Stimulated activated CD4-positive, alpha-beta T cell treated with anti-CD3 and anti-CD28 coated beads, Interleukin-12 subunit alpha, Interleukin-12 subunit beta, amount 100 ng/mL, for 48 hours (primary cell): ENCODE measurements at places on chromosomes 5 and 9.

DNA sequence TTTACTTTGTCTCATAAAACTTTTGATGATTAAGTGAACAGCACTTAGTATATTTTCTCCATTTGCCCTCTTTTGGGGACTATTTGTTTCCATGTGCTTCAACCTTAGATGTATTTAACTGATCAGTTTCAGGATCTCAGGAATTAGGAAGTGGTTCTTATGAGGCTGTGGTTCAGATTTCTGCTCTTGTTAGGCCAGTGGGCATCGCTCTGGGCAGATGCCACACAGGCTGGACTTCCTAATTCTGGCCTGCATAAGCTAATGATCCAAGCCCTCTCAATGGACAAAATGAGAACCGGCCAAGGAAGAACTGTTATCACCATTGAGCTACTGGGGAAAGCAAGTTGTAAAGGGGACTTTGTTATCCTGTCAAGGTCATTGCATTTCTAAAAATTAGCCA lies 6.9 kb downstream of the ARHGAP26 start:
- no peak for DNase-seq

GRCh38 chr9:114154600-114155102 lies 686 bp upstream of the COL27A1 start:
- DNase-seq = no peak

- no peak for DNase-seq
Observed at GRCh38 chr9:7656636-7657035, 142.9 kb downstream of the DMAC1 start.

GRCh38 chr9:129558063-129558550 lies 62.8 kb downstream of the C9orf50 start:
- DNase-seq = no peak

GRCh38 chr9:91426123-91426745 lies 2.6 kb upstream of the NFIL3 start:
- no peak for DNase-seq

GRCh38 chr5:1728846-1729245 lies 70.8 kb downstream of the MRPL36 start:
- DNase-seq = no peak

DNA sequence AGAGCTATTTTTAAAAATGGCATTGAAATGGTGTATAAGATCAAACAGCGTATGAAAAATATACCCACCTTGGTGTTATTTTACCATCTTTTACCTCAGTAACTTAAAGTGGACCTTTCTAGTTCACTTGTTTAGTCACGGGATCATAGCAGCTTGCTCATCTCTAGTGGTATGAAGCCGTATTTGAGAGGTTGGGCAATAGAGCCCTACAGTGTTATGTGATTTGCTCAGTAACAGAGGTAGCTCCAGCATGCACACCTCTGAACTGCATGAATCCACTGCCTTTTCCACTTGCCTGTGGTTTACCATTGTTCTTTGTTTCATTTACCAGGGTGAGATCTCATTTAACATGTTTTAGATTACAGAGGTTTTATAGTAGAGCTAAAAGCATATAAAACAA lies 134.4 kb downstream of the ATG10 start:
- DNase-seq = no peak

- no peak for DNase-seq
Observed at GRCh38 chr9:83119873-83120272, 56.9 kb upstream of the RASEF start.

DNA sequence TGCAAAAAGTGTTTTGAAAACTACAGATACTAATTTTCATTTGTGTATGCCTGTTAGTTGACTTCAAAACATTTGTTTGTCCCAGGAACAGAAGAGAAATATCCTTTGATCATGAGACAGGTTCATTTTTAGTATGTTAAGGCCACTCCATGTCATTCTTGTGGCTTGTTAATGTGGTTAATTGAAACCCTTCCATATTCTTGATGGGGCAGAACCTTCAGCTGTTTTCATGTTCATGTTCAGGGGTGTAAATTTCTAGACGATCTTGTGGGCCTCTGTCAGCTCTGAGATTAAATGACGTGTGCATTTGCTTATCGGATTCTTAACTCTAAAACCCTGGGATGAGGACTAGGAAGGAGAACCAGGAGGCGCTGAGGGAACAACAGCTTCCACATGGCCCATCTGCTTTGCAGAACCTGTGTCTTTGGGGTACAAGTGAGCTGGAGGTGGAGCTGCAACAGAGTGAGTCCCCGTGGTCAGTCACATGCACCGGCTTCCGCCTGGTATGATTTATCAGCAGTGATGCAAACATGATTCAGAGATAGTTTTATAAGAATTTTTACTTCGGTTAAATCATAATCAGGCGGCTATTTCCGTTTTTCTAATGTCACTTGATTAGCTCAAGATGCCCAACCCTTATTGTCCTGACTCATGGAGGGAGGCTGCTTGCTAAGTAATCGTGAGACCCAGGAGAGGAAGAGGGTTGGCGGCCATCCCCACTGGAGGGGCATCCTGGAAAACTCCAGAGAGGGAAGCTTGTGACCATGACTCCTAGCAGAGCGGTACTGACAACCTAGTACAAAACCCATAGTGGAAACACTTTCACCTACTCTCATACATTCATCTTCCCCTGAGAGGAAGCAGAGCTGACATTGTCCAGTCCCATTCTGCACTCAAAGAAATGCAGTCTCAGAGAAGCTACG lies 138.4 kb downstream of the C9orf152 start:
- DNase-seq = no peak

- no peak for DNase-seq
Observed at GRCh38 chr5:72441862-72442540, 65.2 kb downstream of the ZNF366 start.

DNA sequence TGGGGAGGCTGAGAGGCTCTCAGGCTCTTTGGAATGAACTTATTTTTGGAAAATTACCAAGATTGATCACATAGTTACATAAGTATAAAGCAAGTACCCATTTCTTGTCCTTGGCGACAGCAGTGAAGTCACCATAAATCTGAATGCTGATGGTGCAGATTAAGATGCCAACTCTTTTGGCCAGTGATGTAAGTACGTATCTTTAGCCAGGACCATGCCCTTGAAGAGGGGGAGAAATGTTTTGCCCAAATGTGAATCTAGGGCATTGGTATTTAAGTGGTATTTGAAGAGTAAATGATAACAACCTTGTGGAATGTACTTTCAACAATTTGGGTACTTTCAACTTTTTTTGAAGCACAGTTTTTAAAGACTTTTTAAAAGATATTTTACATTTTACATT lies 68.2 kb upstream of the RAD23B start:
- no peak for DNase-seq

- DNase-seq = no peak
Observed at GRCh38 chr5:179137643-179138567, 77.7 kb downstream of the ZNF354C start.

DNA sequence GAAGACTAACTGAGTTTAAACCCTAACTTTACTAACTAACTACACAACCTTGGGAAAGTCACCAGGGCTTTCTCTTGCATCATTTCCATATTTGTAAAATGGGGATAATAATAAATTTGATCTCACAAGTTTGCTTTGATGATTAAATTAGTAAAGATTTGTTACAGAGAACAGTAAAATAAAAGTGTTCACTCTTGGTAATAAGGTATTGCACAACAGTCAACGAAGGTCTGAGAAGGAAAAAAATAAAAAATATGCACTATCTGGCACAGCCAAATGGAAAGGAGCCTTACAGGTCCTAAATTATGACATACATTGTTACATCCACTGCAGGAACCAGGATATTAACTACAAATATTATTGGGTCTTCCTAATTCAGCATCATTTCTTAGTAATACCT lies 160.0 kb upstream of the TMEM161B start:
- no peak for DNase-seq

GRCh38 chr5:82597437-82597836 lies 319.3 kb upstream of the RPS23 start:
- DNase-seq = no peak

DNA sequence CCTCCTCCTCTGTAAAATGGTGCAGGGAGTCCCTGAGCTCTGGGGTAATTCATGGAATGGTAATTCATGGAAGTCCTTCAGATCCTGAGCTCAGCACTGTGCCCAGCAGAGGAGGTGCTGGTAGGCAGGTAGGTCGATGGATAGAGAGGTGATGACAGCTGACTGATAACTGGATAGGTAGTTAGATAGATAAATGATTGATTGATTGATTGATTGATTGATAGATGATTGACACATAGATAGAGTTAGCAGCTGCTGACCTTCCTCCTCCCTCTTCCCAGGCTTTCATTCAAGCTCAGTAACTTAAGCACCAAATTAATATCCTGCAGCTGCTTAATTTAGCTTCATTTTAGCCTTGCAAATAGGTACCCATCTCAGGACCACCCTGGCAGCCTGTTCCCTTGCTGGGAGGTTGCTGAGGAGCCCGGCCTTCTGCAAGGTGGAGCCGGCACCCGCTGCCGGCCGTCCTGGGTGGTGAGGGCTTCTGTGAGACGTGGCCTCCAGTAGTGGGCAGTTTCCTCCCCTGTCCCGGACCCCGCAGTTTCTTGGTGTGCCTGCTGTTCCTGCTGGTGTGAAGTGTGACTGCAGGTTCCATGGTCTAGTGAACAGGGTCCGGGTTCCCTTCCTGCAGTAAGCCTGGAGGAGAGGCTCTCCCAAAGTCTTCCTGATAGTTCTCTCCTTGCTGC lies 13.4 kb downstream of the OLFM1 start:
- DNase-seq = no peak

- no peak for DNase-seq
Observed at GRCh38 chr5:31470608-31471007, 61.3 kb downstream of the DROSHA start.

GRCh38 chr5:136028782-136029742 lies at the start of gene TGFBI:
TSS of gene TGFBI (plus strand) at chr5:136028988. CDS start at chr5:136029056, 68 bp downstream.
- DNase-seq = no peak

DNA sequence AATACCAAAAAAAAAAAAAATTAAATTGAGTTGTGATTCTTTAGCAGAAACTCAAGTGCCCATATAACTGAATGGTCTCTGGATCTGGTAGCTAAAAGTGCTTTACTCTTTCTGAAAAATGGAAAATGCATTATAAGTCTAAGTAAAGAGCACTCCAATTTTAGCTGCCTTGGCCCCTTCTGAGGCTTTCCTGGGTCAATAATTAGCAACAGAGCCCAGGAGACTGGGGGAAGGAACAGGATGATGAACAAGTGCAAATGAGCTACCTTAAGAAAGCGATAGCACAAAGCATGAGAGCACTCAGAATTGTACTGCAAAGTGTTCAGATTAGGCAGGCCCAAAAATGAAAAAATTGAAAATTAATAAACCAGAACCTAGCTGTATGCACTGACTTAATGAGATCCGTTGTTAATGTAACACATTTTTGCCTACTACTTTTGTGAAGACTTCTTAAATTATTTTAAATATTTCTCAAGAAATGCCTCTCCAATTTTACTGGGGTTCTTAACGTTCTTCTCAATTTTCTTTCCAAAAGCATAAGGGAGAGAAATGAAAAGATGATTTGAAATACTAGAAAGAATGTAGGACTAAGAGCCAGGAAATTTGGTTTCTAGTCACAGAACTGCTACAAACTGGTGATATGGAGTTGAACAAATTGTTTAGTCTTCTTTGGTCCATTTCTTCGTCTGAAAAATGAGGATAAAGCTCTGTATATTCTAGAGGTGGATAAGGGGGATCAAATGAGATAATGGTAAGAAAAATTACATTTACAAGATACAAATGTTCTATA lies 566.1 kb downstream of the PDE4D start:
- DNase-seq = no peak

DNA sequence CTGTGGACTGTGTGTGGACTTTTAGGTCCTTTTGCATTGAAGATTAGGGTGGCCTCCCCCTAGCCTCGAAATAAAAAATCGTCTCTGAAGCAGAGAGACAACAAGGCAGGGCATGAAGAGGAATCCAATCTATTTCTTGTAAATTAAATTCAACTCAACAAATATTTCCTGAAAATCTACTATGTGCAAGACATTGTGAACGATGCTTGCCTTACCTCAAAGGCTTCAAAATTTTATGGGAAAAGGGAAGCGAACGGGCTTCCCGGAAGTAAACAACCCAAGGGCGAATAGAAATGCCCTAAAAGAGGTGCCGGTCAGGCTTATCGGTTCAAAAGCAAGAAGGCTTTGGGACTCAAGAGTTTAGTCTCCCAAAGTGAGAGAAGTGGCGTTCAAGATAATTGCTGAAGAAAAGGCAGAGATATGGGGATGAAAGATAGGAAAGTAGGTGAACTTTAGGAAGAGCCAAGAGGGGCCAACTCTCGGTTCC lies 525 bp downstream of the KIF24 start:
- DNase-seq = no peak

- no peak for DNase-seq
Observed at GRCh38 chr9:121827251-121827967, 176.0 kb downstream of the DAB2IP start.

GRCh38 chr5:35253582-35253981 lies 23.3 kb upstream of the PRLR start:
- DNase-seq = no peak

DNA sequence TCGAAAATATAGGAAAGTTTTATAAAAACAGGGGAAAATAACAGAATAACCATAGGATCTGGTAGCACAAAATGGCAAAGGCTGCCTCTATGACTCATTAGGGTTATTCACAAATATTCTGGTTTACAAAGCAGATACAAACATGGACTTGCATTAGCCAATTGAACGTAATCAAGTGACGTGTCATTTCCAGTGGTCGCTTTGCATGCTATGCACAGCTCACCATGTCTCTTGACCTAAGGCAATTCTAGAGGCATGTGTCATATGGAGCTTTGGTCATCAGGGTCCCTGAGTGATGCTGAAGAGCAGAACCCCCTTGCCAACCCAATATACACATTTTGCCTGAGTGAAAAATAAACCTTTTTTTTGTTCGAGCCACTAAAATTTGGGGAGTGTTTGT lies 158.8 kb downstream of the TMEM161B start:
- no peak for DNase-seq

GRCh38 chr9:137069508-137070091 lies 757 bp downstream of the SAPCD2 start:
- DNase-seq = no peak

- DNase-seq = no peak
Observed at GRCh38 chr5:5063533-5063953, 76.6 kb upstream of the ADAMTS16 start.

DNA sequence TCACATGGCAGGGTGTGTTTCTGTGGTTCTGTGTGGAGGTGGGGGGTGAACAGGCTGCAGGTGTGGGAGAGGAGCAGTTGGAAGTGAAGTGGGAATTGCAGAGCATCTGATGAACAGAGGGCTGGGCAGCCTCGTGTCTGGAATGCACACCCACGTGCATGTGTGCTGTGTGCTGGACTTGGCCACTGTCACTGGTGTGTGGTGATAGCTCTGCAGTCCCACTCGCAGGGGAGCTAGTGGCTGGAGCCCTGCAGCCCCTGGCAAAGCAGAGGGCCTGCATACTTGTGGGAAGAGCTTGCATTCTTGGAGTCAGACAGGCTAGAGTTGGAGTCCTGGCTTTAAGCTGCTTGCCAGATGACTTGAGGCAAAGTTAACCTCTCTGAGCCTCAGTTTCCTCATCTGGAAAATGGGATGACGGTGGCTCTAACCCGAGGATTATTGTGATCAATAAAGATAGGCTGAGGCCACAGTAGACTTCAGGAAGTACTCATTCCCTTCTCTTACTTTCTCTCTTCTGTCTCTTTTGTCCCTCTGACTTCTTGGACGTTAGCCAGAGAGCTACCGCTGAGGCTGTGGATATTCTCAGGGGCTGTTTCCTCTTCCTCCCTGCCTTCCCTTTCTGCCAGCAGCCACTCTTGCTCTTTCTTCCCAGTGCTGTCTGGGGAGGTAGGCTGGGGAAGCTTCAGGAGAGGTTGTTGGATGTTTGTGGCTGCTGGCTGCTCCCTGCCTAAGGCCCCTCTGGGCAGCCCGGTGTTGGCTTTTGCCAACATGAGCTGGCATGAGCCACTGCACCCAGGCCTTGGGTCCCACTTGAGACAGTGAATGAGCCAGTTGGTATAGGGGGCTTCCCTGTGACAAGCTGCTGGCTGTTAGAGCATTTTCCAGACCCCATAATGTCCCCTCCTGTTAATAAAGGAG lies 18.3 kb downstream of the PSAT1 start:
- no peak for DNase-seq
